ENCODE measurements at places on chromosomes 7 and 10.

- no peak for DNase-seq
These were observed 168.4 kb downstream of the SEMA3D start for GRCh38 chr7:85018498-85018897.

GRCh38 chr7:30433082-30433481 lies 45.5 kb downstream of the NOD1 start:
- no peak for DNase-seq

DNA sequence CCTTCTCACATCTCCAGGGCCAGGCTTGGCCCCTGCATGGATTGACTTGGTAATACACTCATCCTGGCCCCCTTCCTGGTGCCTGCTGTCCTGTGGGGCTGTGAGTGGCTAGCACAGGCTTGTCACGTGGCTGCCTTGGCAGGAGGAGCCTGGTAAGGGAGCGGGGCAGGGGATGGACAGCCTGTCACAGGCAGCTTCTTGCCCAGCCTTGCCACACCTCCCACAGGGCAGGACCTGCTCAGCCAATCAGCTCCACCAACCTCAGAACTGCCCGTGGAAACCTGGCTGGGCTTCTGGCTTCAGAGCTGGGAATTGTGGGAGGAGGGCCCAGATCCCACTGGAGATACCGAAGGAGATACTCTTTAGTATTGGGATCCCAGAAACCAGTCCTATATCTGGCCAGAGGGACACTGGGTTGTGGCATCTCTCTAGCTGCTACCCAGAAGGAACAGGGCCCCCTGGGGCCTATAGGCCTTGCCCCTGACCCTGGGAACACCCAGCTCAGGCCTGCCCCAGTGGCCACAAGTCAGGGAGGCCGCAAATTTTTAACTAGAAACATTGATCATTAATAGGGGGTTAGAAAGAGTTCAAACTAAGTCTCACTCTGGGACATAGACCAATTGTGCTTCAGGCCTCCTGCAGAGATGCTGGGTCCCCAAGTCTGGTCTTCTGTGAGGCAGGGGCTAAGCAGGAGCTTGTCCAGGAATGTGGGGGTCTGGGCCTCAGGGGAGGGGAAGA lies at the start of gene HOGA1:
Gene HOGA1, plus strand, starts transcription at position 330 of the 738 bp plus-strand sequence. Its CDS starts 315 bp downstream, at position 645.
- peak; percentile 53 for DNase-seq

GRCh38 chr7:130996205-130996832 lies 262.3 kb upstream of the KLF14 start:
- DNase-seq, result no peak

- DNase-seq, result no peak
These were observed 179.4 kb downstream of the PDE1C start for GRCh38 chr7:31890766-31891165.

DNA sequence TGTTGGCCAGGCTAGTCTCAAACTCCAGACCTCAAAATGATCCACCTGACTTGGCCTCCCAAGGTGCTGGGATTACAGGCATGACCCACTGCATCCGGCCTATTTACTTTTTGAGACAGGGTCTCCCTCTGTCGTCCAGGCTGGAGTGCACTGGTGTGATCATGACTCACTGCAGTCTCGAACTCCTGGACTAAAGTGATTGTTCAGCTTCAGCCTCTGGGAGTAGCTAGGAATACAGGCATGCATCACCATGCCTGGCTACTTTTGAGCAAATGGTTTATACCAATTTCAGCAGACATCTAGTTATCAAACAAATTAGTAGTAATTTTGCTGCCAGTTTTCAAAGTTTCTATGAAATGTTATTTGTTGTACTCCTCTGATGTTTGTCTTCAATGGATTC lies 2.2 kb upstream of the WAC start:
- no peak for DNase-seq

GRCh38 chr10:71648254-71648932 lies 71.2 kb downstream of the C10orf105 start:
- no peak for DNase-seq

DNA sequence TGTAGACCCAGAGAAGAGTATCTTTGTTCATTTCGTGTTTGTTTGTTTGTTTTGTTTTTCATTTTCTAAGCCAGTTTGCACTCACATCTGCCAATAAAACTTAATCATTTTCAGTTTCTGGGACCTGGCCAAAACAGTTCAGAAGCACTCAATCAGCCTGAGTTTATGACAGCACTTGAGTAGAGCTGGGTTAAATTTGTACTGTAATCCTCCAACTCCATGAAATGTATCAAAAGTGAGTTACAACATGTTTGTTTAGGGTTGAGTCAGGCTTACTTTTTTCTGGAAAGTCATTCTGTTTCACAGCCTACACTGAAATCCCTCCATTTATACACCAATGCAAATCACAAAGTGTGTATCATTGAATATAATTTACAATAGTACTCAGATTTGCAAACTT lies 91.9 kb downstream of the ZWINT start:
- DNase-seq, result no peak

GRCh38 chr7:51297986-51298385 lies 18.6 kb downstream of the COBL start:
- DNase-seq, result no peak

GRCh38 chr7:84331616-84332015 lies 137.0 kb upstream of the SEMA3A start:
- DNase-seq, result no peak

DNA sequence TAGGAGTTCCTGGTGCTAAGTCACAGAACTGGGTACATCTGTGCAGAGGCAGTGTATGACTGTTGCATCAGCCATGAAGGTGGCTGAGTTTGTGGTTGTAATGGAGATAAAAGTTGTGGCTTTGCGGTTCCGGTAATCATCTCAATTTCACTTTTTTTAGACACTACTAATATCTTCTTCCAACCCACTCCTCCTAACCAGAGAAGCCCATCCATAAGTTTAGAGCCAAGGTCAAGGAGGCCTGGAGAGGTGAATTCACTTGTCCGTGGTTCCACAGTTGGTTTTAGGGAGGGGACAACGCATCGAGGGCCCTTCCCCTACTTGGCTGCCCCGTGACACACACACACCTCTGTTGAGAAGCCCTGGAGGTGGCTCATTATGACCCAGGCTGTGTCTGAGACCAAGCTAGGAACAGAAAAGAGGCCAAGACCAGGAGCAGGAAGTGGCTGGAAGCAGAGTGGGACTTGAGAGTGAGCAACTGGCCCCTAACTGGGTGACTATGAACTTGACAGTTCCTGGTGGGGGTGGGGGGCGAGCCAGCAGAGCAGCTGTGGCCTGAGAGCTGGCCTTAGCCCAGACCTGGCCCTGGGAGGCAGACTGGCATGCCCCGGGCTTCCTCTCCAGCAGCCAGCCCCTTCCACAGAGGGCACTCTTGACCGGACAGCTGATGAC lies 66.8 kb upstream of the COL13A1 start:
- peak; percentile 21 for DNase-seq

DNA sequence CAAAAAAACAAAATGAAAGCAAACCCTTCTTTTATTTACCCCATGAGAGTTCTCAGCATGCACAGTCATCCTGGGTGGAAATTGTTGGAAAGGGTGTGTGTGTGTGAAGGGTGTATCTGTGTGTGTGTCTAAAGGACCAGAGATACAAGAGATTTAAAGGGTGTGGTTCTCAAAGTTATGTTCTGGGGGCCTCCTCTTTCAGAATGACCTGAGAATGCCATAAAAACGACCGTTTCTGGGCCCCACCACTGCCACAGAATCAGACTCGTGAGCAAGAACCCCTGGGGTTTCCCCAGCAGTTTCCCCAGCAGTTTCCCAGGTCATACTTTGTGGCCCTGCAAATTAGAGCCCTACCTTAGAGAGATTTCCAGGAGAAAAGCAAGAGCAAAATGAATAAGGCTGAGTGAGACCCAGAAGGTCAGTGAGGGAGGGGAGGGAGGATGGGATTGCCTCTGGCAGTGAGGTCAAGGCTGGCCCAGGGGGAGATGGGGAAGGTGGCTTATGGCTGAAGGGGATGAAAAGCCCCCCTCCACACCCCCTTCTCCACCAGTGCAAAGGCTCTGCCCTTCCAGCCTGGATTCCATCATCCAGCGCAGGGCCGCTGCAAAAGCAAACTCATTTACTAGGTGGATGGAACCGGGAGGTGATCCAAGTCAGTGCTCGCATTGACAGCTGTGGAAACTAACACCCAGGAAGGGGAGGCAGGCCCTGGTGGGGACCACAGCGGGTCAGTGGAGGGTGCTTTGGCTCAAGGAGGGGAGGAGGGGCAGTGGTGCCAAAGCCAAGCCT lies 10.2 kb downstream of the PYROXD2 start:
- peak; percentile 85 for DNase-seq

DNA sequence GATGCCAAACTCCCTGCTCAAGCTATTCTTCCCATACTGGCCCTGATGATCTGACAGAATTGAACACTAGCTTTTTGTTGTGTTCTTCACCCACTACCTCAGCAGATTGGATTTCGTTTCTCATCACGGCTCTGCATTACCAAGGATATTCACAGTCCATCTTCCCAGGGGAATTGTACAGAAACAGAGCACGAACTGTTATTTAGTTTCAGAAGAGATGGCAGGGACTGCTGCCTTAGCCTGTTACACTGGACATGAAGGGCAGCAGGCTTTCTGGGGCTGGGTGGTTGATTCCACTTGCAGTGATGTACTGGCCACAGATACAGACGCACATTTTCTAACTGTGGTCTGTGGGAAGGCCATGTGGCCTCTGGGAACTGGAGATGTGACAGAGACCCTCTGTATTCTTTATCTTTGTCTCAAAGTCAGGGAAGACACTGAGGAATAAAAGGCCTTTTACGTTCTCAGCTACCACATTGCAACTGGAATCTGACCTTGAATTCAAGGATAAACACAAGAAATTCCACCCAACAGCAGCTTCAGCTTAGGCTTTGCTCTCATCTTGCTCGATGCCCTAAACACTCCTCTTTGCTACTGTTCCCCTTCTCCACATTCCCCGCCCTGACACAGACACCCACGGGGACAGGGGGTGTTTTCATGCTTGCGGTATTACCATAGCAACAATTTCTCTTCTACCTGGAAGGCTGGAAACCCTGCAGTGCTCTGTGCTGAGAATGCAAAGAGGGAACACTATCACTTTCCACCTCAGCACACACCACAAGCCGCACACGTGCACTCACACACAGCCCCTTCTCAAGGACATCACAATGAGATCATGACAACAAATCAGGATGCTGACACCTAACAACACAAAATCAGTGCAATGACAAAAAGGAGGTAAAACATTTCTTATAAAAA lies 81.7 kb downstream of the RNF216 start:
- DNase-seq, result no peak

DNA sequence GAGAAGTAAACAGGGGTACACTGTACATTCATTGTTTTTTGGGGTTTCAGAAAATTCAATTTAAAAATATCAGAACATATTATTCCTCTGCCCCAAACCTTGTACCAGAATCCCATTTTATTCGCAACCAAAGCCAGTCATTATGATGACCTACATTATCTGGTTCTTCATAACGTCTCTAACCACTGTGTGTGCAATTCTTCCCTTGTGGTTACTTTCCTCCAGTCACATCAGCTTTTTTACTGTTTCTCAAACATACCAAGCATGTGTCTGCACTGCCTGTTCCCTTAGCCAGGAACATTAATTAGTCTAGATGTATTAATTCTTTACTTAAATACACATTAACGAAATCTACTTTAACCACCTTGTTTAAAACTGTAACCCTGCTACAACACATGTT lies 64.8 kb downstream of the THSD7A start:
- DNase-seq, result no peak
